ENCODE measurements at places on chromosomes 16 and 17.

DNA sequence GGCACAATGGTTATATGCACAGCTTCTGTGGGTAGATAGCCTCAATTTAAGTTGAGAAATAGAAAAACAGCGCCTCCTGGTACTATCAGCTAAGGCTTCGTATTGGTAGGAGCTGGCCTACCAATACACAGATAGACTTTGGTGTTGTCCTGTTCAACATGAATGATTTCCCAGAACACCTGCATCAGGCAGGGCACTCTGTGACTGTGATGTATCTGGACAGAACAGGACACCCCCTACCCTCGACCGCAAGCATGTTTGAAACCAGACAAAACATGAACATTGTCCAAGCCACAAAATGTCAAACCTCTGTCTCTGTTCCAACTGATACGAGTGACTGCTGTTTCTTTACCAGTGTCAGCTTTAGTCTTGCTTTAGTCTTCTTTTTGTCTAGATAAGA lies 144.9 kb downstream of the HAPSTR1 start:
- no peak for DNase-seq

DNA sequence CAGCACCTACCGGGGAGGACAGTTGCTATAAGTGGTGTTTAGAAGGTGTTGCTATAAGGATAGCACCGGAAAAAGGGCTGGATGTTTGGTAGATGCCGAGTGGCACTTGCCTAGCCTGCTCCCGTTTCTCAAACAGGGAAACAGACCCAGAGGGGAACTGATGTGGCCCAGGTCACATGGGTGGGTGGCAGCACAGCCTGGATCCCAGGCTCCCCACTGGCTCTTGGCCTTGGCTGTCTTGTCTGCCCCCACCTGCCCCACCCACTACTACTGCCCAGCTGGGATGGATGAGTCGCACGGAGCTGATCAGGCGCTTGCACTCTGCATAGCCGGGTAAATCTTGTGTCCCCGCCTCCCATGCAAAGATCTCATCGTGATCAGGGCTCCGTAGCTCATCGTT lies 7.2 kb downstream of the SMTNL2 start:
- no peak for DNase-seq

GRCh38 chr16:29927070-29927905 lies 1.3 kb upstream of the KCTD13 start:
- no peak for DNase-seq

- DNase-seq: no peak
Measured at GRCh38 chr17:35865412-35866340, 3.0 kb downstream of the HEATR9 start.

DNA sequence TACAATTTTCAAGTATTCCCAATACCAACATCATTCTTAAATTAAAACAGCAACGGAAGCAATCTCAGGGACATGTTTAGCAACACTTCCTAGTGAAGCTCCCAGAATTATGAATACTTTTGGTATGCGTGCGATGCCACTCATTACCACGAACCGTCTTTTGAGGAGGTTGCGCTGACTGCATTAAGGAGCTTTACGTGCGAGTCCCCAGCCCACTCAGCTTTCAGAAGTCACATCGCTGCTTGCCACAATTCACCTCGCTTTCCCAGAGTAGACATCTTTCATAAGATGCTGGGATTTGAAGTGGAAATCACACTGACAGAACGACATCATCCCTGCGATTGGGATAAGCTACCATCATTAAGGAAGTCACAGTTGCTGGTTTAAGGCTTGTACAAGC lies 441.6 kb upstream of the HSBP1 start:
- no peak for DNase-seq

GRCh38 chr17:45992904-45993303 lies 6.1 kb upstream of the STH start:
- no peak for DNase-seq

- DNase-seq: no peak
Measured at GRCh38 chr16:55248494-55248893, 75.5 kb upstream of the IRX6 start.

- DNase-seq: no peak
Measured at GRCh38 chr17:16037636-16038035, 38.0 kb downstream of the TTC19 start.

GRCh38 chr17:63316100-63316499 lies 130.0 kb downstream of the CYB561 start:
- no peak for DNase-seq

- DNase-seq: no peak
Measured at GRCh38 chr16:51868631-51869030, 678.3 kb downstream of the TOX3 start.

GRCh38 chr16:83923581-83924365 lies 24.9 kb downstream of the MLYCD start:
- no peak for DNase-seq

DNA sequence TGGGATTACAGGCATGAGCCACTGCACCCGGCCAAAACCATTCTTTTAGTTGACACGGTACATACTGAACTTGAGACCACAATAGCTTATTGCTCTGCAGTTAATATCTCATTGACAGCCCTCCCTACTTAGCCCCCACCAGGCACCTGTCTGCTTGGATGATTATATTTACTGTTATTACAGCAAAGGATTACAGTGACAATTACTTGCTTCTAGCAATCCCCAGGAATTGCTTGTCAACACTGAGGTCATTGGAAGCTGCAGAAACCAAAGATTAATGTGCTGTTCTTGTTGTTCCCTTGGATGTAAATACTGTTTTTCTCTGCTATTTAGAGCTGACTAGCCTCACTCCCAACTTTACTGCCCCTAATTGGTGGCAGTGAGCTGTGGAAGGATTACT lies 211.2 kb downstream of the LGALS9B start:
- no peak for DNase-seq

DNA sequence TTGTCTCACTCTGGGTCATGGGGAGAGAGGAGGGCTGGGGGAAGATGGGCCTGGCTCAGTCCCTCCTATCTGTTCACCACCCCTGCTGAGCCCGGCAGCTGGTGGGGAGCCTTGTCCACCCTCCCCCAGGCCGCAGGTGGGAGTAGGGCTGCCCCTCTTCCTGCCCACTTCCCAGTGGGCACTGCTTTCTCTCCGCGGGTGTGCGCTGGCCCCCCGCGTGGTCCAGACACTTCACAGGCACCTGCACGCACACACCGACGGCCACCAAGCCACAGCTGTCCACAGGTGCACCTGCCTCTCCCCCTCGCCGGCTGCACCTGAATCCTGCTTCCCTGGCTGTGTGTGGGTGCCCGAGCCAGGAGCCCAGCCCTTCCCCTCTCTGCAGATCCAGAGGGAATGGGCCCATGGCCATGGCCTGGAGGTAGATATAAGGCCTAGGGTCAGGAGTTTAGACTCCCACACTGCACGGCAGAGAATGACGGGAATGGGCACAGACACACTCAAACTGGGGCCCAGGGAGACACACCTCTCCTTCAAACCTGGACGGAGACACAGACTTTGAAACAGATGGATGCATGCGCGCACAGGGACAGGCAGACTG lies 2.0 kb downstream of the NHERF2 start:
- no peak for DNase-seq

GRCh38 chr17:73667181-73667959 lies 23.1 kb upstream of the SDK2 start:
- no peak for DNase-seq

DNA sequence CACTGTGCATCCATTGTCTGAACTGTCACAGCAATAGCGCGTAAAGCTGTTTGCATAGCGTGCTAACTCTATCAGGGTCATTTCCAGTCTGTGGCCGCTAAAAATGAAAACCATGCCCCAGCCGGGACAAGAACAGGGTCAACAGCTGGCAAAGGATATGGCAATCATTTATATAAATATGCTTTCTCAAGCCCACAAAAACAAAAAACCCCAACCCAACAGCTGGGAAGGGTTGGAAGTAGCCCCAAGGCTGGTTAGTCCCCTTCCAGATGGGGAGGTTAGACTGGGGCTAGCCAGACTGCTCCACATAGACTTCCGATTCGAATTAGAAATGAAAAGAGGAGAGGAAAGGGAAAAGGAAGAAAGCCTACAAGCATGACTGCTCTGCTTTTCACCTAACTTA lies 203.3 kb upstream of the TBX2 start:
- no peak for DNase-seq

DNA sequence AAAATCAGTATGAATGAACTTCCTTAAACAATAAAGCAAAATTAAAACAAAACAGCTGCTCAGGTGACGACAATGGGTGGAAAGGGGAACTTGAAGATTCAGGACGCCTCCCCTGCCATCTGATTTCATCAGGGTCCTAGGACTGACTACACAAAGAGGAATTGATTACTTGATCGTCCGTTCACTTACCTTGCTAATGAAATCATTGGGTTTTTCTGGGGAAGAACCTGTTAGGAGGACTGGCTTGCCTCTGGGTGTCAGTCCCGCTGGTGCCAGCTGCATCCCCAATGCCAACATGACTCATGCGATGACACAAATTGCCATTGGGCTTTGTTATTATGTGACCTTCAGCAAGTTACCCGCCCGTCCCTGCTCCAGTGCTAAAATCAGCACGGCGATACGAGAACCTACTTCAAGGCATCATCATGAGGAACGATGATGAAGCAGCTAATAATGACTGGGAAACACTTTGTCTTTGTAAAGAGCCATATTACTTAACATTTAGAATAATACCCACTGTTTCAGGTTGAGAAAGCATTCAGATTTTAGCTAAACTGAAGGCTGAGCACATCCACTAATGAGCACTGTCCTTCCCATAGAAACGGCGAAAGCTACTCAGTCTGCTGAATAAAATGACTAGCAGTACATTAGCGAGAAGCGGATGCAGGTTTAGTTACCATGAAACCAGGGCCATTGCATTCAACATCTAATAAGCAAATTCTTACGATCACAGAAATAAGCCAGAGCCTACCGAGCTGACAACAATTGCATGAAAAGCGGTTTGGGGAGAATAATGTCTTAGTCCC lies 139.4 kb downstream of the ZFHX3 start:
- no peak for DNase-seq

DNA sequence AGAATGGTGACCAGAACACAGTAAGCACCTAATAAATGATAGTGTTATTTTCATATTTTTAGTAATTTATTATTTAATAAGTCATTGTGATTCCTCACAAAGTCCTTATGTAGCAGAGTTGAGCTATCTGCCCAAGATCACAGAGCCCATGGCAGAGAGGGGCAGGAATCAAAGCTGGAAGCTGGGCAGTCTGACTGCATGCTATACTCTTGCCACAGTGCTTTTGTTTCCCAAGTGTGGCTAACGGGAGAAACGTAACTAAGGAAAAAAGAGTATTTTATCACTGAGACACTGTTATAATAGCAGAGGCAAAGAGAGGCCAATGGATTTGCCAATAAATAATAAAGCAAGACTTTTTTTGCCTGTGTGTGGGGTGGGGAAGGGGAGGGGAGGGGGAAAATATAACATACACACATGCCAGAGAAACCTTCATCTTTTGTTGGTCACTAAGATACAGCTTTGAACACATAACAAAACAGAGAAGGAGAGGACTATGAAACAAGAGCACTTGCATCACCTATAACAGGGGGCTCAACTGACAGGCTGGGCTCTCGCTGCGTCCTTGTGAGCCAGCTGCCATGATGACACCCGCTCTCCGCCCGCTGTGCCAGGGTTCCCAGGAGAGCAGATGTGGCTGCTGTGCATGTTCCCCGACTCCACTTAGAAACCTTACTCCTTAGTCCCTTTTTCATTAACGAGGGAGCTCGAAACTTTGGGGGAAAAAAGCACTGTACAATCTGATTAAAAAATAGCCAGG lies 10.1 kb downstream of the CSNK2A2 start:
- no peak for DNase-seq

DNA sequence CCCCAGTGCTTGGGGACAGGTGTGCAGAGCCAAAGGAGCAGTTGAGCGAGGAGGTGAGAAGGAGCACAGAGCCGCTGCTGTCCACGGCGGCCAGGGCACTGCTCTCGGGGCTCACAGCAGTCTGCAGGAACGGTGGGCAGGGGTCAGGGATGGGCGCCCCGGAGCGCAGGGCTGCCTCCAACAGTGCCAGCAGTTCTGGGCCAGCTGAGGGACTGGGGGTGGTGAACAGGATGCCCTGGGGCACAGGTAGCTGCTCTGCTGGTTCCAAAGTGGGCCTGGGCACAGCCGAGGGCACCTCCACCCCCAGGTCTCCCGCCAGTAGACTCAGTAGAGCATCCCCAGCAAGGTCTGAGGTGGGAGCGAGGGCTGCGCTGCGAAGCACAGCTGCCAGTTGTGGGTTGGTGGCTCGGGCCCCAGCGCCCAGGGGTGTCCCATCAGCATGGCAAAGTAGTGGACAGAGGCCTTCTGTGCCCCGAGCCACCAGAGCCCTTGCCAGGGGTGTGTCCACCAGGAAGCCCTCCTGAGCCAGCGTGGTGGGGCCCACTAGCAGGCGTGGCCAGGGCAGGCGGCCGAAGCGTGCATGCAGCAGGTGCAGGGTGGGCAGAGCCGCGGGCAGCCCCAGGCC lies 1.9 kb downstream of the GGT6 start:
- DNase-seq: no peak

GRCh38 chr16:1638757-1639156 lies 26.6 kb downstream of the CRAMP1 start:
- DNase-seq: no peak

- DNase-seq: no peak
Measured at GRCh38 chr17:245611-246010, 64.2 kb upstream of the DOC2B start.

DNA sequence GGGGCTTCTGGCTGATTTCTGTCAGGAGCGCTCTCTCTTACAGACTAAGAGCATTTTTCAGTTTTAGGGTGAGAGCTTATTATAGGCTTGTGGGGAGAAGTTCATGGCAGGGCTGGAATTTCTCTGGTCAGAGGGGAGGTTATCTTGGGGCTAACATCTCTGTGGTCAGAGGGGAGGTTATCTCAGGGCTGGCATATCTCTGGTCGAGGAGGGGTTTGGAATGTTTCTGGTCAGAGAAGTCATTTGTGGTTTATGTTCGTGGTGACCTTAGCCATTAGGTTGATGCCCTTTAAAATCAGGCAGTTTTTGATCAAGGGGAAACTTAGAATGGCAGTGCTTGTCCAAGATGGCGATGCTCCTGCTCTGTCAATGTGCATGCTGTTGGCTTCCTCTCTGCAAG lies 10.8 kb upstream of the USP31 start:
- no peak for DNase-seq

GRCh38 chr17:50550661-50551432 lies 3.9 kb downstream of the SPATA20 start:
- DNase-seq: no peak

Measured in activated CD4-positive, alpha-beta T cell treated with anti-CD3 and anti-CD28 coated beads for 48 hours (primary cell).